ENCODE measurements at places on chromosomes 12 and 14.
A peak's percentile ranks its signal among the peaks of the same experiment; 100 is the strongest.

DNA sequence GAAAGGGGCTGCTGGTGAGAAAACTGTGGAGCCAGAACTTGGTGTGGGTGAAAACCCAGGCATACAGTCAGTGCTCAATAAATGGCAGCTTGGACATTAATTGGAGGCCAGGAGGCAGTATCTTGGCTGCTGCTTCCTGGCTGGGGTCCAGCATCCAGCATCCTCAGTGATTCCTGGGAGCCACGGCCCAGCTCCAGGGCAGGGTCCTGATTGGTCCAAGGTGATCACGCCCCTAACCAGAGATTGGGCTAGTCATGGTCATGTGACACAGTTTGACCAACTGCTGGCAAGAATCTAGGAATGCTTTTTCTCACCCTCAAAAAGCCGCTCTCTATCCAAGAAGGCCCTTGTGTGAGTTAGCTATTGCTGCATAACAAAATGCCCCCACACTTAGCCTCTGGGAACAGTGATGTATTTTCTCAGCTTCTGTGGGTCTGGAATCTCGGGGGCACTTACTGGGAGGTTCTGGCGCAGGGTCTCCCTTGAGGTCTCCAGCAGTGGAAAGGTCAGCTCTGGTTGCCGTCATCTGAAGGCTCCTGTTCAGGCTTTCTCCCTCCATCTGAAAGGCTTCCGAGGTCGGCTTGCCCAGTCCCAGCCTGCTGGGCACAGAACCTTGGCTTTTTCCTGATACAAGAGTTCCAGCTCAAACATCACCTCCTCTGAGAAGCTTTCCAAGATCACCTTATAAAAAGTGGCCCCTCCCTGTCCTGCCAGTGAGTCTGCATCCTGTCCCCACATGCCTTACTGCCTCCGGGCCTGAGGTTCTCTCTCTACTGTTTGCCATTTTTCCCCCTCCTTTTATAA lies 119.2 kb upstream of the NCOR2 start:
- DNase-seq, result peak; percentile 58

DNA sequence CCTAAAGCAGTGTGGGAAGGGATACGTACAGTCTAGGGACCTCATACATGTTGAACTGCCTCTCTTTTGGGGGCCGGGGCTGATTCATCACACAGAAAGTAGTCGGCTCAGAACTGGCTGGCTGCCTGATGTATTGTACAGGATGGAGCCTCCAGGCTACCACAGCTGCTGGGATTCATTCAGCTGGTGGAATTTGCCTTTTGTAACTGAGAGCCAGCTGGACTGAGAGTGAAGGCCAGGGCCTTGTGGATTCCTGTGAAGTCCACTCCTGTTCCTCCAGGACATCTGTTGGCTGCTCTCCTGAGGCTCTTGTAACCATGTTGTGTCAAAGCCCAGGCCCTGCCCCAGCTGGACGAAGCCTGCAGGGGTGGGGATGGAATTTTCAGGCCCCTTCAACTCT lies 116.3 kb upstream of the PRICKLE1 start:
- no peak for DNase-seq

- DNase-seq, result no peak
Measured at GRCh38 chr14:94886931-94887330, 117.0 kb upstream of the GSC start.

DNA sequence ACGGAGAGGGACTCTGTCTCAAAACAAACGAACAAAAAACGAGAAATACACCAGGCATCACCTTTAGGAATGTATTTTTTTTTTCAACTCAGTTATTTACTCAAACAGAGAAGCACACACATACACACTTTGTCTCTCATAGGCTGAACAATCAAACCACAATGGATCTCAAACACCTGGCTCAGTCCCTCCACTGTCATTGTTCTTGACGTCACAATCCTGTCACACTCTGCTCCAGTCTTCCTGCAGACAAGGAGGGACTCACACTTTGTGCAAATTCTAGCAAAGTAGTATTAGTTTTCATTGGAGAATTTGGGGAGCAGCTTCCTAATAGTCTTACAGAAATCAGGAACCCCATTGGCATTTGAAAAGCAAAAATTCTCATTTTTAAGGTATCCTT lies 727.8 kb downstream of the BCL11B start:
- no peak for DNase-seq

DNA sequence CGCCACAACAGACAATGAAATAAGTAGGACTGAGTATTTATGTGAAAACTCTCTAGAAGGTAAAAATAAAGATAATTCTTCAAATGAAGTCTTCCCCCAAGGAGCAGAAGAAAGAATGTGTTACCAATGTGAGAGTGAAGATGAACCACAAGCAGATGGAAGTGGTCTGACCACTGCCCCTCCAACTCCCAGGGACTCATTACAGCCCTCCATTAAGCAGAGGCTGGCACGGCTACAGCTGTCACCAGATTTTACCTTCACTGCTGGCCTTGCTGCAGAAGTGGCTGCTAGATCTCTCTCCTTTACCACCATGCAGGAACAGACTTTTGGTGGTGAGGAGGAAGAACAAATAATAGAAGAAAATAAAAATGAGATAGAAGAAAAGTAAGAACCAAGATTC lies 82.7 kb downstream of the VEZT start:
- no peak for DNase-seq

DNA sequence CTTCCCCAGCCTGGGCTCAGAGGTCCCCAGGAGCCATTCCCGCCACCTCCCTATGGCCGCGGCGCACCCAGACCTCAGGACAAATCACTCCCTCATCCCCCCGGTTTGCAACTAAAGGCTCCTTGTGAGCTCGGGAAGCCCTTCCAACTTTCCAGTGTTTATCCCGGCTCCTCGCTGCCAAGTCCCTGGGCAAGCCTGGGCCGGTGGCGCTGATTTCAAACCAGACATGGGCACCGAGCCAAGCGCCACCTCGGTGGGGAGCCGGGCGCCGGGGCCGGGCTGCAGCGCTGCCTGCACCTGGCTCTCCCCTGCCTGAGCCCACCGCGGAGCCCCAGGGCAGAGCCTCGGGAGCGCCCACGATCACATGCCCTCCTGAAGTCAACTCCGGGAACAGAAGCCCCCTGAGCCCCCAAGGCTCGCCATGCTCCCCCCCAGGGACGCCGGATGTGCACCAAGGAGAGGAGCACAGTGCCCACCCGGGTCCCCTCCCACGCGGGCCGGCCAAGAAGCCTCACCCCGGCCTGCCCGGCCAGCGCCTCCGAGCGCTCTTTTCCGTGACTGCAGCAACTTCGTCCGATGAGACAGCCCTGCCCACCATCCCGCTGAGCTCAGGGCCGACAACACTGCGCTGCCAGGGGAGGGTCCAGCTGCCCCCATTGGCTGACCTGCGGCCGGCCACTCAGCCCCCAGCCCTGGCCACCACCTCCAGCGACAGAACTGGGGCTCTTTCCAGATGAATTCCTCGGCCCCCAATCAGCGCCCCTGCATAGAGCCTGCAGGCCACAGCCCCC lies 50.0 kb downstream of the NCOR2 start:
- no peak for DNase-seq

DNA sequence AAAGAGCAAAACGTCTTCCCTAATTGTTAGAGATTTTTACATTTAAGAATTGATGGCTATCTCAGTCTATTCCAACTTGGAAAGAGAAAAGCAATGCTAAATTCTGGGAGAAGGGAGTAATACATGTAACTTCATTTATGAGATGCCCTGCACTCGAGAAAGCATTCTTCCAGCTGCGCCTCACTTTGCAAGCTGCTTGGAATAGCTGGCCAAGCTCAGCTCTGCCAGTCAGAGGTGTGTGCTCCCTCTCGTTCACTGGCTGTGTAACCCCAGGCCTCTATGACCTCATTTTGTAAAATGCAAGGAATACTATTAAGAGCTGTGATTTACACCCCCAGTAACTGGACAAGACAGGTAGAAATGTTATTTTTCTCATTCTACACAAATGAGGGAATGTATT lies 79.1 kb downstream of the OTX2 start:
- no peak for DNase-seq

- DNase-seq, result no peak
Measured at GRCh38 chr14:69539631-69540410, 34.9 kb downstream of the CCDC177 start.

DNA sequence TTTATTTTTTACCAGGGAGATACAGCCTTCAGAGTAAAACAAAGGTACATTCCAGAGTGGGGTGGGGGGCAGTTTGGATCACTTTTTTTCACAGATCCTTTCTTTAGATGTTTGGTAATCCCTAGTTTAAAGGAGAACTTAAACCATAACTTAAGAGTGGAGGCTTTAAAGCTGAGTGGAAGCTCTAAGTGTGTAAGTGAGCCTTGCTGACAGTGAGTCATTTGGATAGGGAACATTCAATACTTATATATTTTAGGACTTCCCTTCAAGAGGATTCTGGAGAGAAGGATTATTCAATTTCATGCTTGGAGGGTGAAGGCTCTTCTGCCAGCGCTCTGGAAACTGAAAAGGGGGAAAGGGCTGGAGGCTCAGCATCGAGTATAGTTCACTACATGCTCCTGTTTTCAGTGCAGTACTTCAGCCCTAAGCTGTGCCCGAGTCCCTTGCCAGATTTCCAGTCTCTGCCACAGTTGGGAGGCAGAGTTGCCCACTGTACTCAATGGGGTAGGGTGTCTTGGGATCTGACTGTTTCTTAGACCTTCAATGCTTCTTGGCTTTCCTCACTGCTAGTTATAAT lies 8.4 kb downstream of the PRKAG1 start:
- no peak for DNase-seq

- no peak for DNase-seq
Measured at GRCh38 chr12:64187794-64188193, 34.3 kb downstream of the KICS2 start.

DNA sequence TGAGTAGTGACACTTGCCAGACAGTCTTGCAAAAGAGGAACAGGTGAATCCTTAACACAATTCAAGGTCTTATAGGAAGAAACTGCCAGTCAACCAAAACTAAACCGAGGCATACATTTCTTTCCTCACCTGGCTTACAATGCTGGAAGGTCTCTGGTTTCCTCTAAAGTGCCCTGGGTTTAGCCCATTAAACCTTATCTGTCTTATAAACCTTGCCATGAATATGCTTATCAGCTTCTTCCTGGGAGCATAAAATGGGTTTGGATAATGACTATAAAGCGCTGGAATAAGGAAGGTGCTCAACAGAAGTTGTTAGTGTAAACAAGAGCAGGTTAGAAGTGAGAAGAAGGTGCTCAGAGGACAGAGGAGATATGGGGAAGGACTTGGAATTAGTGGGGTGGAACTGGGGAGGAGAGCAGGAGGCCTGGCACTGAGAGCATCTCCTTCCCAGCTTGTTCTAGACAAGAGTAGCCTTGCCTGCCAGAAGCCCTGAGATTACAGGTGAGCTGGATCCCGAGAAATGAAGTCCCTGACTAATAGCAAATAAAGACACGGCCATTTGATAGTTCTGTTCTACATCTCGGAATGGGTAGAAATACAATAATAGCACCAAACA lies 14.1 kb upstream of the GPRC5A start:
- DNase-seq, result no peak

- DNase-seq, result no peak
Measured at GRCh38 chr12:98808243-98808875, 163.3 kb downstream of the APAF1 start.

GRCh38 chr12:26195641-26196420 lies 458 bp downstream of the SSPN start:
- no peak for DNase-seq

GRCh38 chr14:34682787-34683321 lies 31.5 kb downstream of the CFL2 start:
- DNase-seq, result peak; percentile 12

DNA sequence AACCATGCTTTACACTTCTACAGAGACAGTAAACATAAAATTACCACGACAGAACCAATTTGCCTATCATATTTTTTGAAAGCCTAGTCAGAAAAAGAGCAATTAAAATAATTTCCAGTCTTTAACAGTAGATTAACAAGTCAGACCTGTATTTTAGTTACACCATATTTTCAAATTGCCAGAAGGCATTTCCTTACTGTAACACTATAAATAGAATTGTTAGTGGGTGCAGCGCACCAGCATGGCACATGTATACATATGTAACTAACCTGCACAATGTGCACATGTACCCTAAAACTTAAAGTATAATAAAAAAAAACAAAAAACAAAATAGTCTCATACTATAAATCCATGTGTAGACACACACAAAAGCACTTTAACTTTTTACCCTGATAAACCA lies 16.0 kb downstream of the SOS2 start:
- DNase-seq, result no peak

DNA sequence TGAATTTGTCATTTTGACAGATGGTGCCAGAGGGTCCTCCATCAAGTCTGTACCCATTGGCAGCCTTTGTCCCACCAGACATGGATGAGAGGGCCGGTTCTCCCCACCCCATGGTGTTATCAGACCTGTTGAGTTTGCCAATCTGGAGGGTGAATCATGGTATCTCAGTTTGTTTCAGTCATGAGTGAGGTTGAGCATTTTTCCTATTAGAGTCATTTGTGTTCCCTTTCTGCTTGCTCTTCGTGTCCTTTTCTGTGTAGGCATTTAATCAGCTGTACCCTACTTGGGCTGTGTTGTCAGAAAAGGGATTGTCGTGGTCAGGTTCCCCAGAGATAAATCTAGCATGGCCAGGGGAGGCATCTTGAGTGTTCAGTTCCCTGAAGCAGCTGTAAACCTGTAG lies 30.5 kb downstream of the SLC24A4 start:
- DNase-seq, result no peak

GRCh38 chr12:68393417-68393816 lies 61.3 kb upstream of the MDM1 start:
- no peak for DNase-seq
